ENCODE measurements at places on chromosomes 6 and 20. TPM values are rescaled to one million over a fixed set of nuclear protein-coding genes. Genes with fewer than 3 reads are reported as not detected.

DNA sequence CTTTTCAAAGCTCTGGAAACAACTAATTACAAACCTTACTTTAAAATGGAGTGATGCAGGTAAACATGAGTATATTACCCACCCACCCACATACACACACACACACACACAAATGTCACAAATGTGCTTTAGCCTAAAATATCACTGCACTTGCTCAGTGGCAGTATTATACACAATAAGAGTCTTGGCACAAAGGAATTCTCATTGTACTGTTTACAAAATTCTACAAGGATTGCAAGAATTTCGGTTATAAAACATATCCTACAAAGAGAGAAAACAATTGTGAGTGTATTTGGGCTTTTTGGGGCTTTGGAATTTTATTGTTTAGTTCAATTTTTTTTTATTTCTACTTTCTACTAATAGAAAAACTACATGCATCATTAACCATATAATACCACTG, 113.2 kb upstream of the BEND6 start:
- H3K27me3 ChIP-seq: no peaks in the 10 kb centered on the region
- DNase-seq: no peak
- H3K36me3 ChIP-seq: no peaks in the 10 kb centered on the region
- no peak overlapping the region for H3K27ac ChIP-seq
- peak overlapping the region; percentile 68 for H3K4me3 ChIP-seq

DNA sequence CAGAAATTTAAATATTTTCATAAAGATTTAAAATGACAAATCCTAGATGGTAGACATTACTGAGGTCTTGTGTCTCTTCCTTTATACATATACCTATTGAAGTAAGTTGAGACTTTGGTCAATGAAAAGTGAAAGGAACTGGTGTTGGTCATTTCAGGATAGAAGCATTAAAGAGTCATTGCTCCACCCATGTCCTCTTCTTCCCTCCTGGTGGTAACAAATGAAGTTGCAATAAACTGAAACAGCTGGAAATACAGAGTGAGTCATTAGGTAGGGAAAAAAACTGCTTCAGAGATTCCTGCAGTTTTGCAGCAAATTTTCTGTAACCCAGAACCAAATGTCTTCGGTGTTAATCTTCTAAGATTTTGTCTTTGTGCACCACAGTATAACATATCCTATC, 448.0 kb downstream of the EYS start:
- H3K27me3 ChIP-seq: no peaks in the 10 kb centered on the region
- no peaks in the 10 kb centered on the region for H3K4me1 ChIP-seq
- DNase-seq: no peak
- no peak overlapping the region for H3K4me3 ChIP-seq

Gene PCNA
- 81.2 TPM for polyA plus RNA-seq

Gene TNNC2
- polyA plus RNA-seq: 96.3 TPM

Gene HUS1B
- 0.51 TPM for polyA plus RNA-seq

Measured in cardiac muscle cell (in vitro differentiated cells and primary cell).